Non-pigmented ciliary epithelial cell (primary cell): ENCODE measurements at places on chromosomes 11 and 22.

DNA sequence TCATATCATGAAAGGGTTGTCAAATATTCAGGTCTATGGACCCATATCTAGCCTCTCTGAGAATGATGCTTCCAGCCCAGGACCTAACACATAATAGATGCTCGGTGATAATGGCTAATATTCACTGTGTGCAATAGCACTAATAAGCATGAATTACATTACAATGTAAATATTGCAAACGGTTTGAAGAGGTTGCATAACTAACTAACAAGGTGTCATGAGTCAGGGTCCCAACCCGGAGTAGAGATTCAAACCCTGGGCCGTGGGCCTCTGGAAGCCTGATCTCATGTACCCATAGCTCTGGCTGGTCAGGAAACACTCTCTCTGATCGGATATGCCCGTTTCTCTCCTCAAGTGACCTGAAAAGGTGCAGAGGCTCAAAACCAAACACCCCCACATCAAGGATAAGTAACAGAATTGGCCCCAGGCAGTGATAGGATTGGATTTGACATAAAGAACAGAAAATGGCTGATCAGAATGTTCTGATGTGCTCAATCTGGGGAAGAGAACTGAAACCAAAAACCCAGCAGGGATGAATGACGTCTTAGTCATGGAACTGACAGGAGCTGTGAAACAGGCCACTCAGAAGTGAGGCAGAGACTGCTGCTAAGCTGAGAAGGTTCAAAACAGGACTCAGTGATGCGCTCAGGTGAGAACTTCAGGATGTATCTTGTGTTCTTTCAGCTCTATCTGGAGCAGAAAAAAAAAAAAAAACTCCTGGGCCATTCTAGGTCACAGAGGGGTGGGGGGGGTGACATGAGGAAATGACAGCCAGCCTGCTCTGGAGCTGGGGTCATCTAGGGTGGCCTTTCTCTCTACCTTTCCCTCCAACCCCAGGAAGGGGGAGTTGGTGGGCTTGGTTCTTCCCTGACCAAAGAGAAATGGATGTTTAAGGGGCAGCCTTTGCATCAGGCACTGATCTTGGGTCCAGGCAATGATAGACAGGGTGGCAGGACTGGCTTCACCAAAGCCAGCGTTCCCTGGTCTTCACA is 6.6 kb upstream of the KCTD17 start:
- no peak for DNase-seq

DNA sequence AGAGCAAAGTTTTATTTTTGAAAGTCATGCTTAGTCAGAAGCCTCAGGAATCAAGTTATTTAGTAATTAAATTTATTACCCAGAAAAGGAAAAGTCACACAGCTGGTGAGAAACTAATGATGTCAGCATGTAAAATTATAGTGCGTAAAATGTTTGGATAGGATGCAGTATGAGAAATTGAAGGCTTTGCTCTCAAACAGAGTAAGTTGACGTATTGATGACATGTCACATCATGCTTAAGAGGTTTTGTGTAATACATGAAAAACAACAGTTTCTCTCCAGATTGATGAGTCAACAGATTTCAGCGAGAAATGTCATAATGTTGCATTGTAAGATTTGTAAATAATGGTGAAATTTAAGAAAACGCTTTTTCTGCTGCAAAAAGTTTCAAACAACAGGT is 769.8 kb downstream of the METTL15 start:
- no peak for DNase-seq

DNA sequence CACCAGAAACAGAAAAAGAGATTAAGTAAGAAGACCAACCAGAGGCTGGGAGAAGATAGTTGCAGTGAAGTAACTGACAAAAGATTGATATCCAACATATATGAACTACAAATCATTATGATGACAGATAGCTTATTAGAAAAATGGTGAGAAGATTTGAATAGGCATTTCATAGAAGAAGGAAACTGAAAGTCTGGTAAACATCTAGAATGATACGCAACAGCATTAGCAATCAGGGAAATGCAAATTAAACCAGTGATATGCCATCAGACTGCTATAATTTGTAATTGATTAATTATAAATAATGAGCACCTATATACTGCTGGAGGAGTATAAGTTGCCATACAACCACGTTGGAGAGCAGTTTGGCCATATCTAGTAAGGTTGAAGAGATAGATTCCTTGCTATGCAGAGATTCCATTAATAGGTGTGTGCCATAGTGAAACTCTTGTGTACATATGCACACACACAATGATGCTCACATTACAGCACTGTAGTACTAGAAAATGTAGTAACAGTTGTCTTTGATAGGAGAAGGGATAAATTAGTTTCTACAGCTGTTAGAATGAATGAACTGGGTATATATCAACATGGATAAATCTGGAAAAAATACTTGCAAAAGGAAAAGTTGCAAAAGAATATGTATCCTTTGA is 20.5 kb downstream of the RNF169 start:
- no peak for DNase-seq

- no peak for DNase-seq
Measured at GRCh38 chr11:13663631-13664071, 4.8 kb upstream of the FAR1 start.

- no peak for DNase-seq
Measured at GRCh38 chr22:49849161-49850020, 4.3 kb upstream of the ZBED4 start.

GRCh38 chr11:66080055-66080817 is 10.2 kb downstream of the PACS1 start:
- DNase-seq = no peak

- DNase-seq = no peak
Measured at GRCh38 chr11:8830641-8831040, 80.3 kb upstream of the AKIP1 start.

DNA sequence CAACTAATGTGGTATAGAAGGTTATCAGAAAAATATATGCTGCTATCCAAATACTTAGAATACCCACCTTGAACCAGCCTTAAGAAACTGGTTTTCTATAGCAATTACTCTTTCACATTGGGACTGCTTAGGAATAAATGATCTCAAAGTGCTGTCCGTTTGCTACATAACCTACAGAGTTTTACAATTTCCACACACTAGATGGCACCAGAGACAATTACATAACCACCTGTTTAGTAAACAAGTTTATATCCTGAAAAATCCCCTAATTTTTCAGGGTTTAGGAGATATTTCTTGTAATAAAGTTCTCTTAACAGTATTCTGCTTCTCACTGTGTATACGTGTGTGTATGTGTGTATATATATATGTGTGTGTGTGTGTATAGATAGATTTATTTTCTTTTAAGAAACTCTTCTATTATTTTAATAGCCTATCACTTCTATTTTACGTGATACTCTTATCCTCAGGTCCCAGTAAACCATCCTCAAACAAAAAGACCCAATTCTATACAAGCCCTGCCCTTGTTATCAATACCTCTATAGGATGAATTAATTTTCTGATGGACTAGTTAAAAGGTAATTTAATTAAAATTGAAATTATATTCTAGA is 6.7 kb upstream of the OR5I1 start:
- no peak for DNase-seq

GRCh38 chr22:37953062-37953436 is 352 bp downstream of the C22orf23 start:
- DNase-seq = no peak

DNA sequence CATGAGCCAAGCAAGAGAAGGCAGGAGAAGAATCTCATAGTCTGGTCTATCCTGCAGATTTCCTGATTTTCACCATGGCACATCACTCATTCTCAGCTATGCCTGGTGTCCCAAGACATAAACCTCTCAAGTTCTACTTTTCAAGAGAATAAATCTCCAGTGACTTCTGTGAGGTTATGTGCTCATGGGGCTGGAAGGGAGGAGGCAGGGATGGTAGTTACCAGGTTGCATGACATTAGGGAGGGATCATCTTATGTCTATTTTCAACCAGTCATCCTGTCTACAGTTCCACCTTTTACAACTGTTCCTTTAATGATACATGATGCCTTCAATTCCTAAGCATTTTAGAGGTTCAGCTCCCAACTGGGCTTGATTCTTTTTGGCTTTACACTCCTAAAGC is 297.7 kb downstream of the SOX6 start:
- no peak for DNase-seq

GRCh38 chr11:102806296-102806695 is 8.3 kb upstream of the MMP1 start:
- DNase-seq = no peak
